Stimulated activated CD4-positive, alpha-beta T cell treated with anti-CD3 and anti-CD28 coated beads, Interleukin-4, amount 100 ng/mL, for 1 hour (primary cell): ENCODE measurements at places on chromosomes 2 and 18.

DNA sequence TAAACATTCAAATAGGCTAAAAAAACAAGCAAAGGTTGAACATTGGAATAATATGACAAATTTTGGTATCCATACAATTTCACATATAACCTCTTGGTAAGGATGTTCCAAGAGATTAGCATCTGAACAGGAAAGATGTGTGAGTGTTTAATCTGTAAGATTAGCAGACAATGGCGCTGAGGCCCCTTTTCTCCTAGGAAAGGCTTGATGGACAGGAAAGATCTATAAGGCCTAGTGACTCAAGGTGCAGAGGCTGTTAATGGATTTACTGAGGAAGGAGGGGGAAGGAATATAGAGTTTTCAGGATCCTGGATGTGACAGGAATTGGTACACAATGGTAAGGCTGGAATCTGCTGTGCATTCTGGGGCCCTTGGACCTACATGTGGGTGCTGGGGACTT, 48.1 kb upstream of the SMAD2 start:
- DNase-seq, result no peak

DNA sequence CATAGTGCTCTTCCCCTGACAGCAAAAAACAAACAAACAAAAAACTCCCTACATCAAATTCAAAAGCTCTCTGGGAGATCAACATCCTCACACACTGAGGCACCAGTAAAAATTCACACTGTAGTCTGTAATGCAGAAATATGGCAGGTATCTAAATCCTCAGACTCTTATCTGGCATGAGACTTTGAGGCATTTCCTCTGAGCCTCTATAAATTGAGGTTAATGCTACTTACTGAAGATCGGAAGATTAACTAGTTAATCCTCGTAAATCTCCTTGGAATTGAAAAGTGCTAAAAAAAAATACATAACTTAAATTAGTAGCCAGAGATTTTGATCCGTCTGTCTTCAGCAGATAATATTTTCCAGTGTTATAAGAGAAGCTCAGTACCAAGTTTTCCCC, 65.0 kb downstream of the AP1S3 start:
- DNase-seq, result no peak

DNA sequence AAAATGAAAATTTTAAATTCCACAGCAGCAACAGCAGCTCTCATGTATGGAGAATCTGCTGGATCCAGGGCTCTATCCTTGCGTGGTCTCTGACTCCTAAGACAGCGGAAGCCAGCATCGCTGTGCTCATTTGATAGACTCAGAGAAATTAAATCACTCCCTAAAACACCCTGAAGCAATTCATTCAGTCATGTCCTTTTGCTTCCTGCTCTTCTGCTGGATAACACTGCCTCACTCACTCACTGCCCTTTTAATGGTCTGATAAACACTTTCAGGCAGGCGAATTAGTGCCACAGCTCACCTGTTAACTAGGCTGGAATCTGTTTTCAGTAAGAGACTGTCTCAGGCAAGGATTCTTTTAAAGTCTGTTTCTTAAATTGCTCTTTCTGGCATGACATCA, 10.0 kb downstream of the WIPF1 start:
- no peak for DNase-seq

DNA sequence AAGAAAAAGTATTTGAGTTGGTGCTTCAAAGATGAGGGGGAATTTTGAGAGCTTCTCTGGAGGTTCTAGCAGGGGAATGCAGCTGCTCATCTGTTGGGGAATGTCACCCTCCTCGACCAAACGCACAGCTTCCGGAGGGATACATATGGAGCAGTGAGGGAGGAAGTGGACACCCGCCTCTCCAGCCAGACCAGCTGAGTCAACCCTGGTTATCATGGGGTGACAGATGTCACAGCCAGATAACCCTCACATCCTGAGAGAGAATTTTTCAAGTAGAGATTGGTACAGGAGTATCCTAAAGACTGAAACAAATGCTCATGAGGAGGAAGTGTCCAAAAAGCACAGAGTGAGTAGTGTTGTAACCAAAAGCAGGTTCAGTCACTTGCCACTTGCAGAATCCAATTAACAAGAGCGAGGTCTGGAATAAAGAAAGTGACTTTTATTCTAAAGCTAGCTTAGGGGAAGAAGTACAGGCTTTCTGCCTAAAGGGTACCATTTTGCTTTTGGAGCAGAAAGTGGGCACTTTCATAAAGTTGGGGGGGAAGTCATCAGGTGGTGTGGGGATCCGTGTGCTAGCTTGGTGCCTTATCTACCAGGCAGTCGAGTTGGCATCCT, 395.2 kb downstream of the RAD51AP2 start:
- no peak for DNase-seq

DNA sequence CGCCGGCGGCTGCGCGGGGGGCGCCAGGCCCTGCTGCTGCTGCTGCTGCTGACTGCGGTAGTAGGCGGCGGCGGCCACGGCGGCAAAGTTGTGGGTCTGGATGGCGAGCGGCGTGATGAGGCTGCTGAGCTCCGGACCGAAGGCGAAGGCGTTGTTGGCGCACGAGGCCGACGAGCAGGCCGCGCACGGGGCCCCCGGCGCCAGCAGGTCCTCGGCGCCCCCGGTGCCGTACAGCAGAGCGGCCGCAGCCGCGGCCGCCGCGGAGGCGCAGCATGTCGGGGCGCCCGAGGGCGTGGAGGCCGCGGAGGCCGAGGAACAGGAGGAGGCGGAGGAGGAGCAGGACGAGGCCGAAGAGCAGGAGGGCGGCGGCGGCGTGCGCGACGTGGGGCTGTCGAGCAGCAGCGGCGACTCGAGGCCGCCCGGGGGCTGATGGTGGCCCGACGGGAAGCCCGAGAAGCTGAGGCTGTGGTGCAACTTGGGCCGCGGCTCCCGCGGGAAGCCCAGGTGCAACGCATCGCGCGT, 1.8 kb downstream of the ZFP36L2 start:
- peak; percentile 43 for DNase-seq

GRCh38 chr18:49967636-49968313, 154.4 kb upstream of the ACAA2 start:
- DNase-seq, result no peak

DNA sequence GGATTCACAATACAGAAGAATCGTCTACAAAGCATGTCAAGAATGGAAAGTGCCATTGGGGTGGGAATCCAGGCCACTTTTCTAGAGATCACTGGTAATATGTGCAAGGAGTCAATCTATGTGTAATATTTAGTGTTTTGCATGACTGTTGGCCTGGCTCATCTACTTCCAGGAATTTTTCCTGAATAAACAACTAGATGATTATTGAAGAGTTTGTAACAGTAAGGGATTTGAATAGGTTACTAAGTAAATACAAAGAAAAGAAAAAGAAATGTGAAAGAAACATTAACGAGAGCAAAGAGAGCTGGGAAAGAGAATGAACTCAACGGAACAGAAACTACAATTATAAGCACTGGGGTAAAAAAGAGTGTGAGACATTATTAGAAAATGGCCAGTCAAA, 406.0 kb downstream of the TGIF1 start:
- no peak for DNase-seq
